ENCODE measurements at places on chromosomes 2 and 18. TPM values are rescaled to one million over a fixed set of nuclear protein-coding genes. Genes with fewer than 3 reads are reported as not detected.

GRCh38 chr2:38690499-38691420 is 24.8 kb downstream of the GALM start:
- peak; percentile 96 for DNase-seq

- DNase-seq: peak; percentile 8
Measured at GRCh38 chr2:165114346-165114939, 89.4 kb downstream of the SCN3A start.

- no peak for DNase-seq
Measured at GRCh38 chr18:31760695-31761094, at the start of gene SLC25A52. Gene SLC25A52, minus strand, starts transcription at chr18:31760880. Its CDS starts 219 bp downstream, at chr18:31760661.

DNA sequence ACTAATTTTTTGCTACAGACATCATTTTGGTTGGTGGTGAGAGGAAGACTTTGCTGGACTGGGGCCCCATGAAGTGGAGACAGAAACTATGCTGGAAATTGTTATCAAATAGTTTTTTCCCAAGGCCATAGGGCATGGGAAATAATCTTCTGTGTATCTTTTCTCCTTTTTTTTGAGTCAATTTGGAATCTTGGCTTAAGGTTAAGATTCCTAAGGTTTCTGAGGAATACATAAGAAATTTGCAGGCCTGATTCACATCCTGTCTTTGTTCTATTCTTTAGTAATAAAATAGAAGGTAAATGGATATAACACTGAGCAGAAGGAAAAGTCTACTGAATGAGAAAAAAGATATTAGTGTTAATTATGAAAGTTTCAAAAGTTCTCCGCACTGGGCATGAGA is 16.6 kb downstream of the SMC6 start:
- peak; percentile 84 for DNase-seq

DNA sequence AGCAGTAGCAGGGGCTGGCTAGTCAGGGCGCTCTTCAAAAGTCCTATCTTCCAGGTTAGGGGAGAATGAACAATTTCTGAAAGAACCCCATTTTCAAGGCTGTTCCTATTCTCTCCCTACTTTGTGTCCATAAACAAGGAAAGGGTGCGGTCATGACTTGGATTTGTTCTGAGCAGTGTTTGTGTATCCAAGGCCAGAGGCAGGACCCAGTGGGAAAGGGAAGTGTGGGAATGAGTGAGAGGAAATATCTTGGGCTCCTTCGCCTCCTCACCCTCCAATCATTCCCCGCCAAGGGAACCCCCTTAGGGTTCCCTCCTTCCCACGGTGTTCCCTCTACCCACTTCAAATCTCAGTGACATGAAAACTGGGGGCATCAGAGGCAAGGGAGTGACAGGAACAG is 25.5 kb upstream of the SPTBN1 start:
- no peak for DNase-seq

DNA sequence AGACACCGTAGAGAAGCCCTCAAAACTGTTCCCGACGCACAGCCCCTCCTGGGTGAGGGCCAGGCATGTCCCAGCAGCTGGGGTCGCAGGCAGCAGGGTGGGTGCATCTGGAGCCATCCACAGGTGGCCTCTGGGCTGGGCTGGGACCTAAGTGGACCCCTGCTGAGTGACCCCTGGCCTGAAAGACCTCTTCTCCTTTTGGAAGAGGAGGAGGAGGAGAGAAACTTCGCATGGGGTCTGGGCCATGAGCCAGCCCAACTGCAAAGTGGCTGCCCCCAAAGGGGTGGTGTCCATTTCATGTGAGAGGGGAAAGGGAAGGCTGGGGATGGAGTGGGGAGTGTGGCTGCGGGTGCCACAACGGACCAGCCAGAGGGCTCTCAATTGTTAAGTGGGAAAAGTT is 25.1 kb downstream of the ANO7 start:
- no peak for DNase-seq

- DNase-seq: no peak
Measured at GRCh38 chr2:10085668-10086059, 5.5 kb upstream of the CYS1 start.

DNA sequence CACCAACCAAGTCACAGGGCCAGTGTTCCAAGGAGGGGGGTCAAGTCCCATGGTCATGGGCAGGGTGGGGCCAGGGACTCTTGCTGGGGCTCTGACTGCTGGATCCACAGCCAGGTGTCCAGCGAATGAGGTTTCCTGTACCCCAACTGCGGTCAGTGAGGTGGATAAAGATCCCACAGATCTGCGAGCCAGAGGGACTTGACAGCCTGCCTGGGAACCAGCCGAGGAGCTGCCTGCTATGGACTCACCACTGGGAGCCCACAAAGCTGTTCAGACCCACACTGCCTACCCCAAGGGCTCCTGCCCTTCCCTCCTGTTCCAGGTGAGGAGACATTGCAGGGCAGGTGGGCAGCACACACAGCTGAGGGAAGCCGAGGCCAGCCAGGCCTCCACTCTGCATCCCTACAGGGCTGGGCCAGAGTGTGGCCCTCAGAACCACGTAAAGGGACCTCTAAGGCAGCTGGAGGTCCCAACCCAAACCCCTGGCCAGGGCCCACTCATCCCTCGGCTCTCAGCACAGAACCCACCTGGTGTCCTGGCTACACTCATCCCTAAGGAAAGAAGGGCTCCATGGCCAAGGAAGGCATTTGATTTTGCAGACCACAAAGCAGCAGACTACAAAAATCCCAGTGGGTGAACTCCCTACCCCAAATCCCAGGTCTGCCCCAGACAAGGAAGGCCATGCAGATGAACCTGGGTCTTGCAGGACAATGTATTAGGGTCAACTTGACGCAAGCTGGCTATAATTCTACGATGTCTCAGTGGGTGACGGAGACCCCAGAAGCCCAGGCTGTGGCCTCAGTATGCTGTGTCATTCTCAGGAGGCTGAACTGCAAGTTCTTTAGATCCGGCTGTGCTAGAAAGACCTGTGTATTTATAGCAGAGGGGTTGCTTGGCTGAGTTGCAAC is 209.2 kb downstream of the MGAT5 start:
- no peak for DNase-seq

RIT2 gene
- not detected for polyA plus RNA-seq

- DNase-seq: no peak
Measured at GRCh38 chr2:42510191-42510590, 16.4 kb upstream of the KCNG3 start.

GRCh38 chr2:233600386-233600785 is 17.0 kb upstream of the UGT1A8 start:
- DNase-seq: no peak

SFT2D3 gene
- polyA plus RNA-seq: 5.5 TPM

GRCh38 chr18:35513181-35513936 is 15.6 kb upstream of the INO80C start:
- DNase-seq: peak; percentile 52

GRCh38 chr2:64008434-64009009 is 10.7 kb downstream of the VPS54 start:
- DNase-seq: no peak

GRCh38 chr18:67519592-67519991 is 3.1 kb upstream of the DSEL start:
- DNase-seq: peak; percentile 94

GRCh38 chr2:9696731-9697130 is 65.9 kb upstream of the YWHAQ start:
- DNase-seq: no peak

SLC4A3 gene
- polyA plus RNA-seq: 0.93 TPM

DNA sequence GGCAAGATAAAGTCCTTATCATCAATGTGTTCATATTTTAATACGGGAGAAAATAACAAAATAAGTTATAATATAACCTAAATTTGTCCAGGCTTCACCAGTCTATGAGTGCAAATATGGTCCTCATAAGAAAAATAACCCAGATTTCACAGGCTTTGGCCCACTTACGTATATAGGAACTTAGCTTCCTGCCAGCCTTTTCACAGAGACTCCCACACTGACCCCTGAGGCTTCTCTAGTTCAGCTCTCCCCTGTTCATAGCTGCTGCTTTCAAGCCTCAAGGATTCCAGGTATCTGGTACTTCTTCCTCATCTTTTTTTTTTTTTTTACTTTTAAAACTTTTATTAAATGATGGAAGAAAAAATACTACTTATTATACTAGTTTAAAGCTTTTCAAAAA is 74.9 kb upstream of the PELI1 start:
- no peak for DNase-seq

GRCh38 chr2:119910566-119910965 is 102.3 kb upstream of the EPB41L5 start:
- no peak for DNase-seq

LHCGR gene
- polyA plus RNA-seq: 0.12 TPM

- peak; percentile 96 for DNase-seq
Measured at GRCh38 chr2:234422273-234422732, 74.6 kb downstream of the ARL4C start.

GRCh38 chr18:7870855-7871254 is 303.7 kb downstream of the PTPRM start:
- DNase-seq: peak; percentile 67

C1QL2 gene
- polyA plus RNA-seq: not detected

GRCh38 chr2:24080701-24081100 is 3.9 kb downstream of the TP53I3 start:
- no peak for DNase-seq

DNA sequence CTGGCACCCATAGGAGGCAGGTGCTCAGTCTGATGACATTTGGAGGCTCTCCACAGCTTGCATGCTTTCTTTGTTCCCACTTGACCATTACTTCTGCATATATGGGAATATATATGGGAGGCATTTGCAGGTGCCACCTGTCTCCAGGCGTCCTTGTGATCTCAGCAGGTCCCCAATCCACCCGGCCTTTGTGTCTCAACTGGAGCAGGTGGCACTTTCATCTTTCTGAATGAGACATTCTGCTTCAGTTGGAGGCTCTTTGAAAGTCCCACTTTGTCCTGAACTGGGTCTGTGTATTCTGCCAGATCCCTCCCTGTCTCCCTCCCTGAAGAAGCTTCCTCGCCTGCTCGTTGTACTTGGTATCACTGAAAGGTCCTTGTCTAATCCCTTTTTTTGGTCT is 318.1 kb upstream of the EPAS1 start:
- no peak for DNase-seq

GRCh38 chr18:45690975-45691815 is 32.8 kb upstream of the SLC14A1 start:
- peak; percentile 67 for DNase-seq

DNA sequence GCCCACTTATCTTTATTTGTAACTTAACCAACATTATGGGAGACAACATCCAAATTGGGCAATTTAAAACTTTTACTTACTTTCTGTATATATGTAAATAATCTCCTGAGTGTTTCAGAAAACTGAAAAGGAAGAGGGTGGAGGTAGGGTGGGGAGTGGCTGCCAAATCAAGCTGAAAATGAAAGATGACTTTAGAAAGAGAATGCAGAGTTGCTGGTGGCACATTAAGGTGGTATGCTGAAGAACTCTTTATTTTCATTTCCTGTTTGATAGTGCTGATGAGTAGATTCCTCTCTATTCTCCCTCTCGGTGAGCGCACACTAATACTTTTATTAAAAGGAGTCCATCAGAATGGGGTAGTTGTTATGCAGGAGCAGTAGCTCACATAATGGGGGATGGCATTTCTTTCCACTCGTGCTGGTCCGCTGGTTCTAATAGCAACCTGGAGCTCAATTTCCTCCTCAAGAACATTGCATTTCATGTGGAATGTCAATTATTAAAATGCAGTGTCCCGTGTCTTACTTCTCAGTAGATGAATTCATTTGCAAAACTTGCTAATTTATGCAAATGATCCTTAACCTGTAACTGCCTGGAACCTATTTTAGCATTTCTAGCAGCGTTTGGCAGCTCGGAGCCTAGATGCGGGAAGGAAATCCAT is 466.9 kb upstream of the HNRNPA3 start:
- DNase-seq: no peak

DNA sequence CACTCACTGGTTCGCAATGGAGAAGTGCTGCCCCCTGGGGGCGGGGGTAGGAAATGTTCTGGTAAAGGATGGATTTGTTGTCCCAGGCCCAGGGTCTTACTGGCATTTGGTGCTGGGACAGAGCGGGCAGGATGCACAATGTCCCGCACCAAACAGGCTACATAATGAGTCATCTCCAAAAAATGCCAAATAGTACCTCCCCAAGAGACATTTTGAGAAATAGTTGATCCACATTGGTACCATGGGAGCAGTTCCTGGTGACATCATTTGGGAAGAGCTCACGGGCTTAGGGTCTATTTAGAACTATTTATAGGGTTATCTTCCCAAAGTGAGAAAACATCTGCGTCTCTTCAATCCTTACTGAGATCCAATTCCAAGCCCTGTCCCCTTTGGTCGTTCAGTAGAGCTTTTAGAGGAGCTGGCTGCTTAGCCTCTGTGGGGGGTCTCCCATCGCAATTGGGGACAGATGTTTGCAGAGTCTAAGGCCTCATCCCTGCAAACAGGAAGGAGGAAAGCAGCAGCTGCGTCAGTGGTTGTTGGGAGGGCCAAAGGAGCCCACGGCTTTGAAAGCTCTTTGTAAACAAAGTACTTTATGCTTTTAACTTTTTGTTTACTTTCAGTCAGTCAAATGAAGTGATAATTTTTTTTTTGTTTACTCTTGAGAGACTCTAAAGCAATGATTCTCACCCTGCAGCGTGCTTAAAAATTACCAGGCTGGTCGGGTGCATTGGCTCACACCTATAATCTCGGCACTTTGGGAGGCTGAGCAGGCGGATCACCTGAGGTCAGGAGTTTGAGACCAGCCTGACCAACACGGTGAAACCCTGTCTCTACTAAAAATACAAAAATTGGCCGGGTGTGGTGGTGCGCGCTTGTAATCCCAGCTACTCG is 49.3 kb downstream of the GREB1 start:
- peak; percentile 56 for DNase-seq

DNA sequence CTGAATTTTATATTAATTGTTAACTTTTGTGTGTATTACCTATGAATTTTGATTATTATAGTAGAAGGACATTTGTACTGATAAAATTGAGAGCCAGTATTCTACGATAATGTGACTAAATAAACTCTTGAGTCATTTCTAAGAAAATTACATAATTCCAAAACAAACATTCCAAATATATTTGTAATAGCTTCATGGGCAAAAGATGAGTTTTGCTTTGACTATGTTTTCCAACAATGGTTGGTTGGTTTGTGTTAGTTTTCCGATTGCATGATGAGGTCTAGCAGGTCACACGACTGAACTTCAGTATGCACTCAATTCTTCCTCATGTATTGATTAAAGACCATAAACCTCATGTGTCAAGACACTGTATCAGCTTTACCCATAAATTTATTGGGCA is 71.7 kb upstream of the WDR75 start:
- DNase-seq: peak; percentile 53

- DNase-seq: no peak
Measured at GRCh38 chr2:3246928-3247714, 130.5 kb downstream of the EIPR1 start.

GRCh38 chr2:102620332-102620731 is 979 bp downstream of the SLC9A2 start:
- DNase-seq: no peak

GRCh38 chr2:113179446-113180045 is 5.8 kb downstream of the PSD4 start:
- DNase-seq: no peak

- no peak for DNase-seq
Measured at GRCh38 chr2:9755008-9755407, 88.3 kb upstream of the TAF1B start.

CDK5R2 gene
- polyA plus RNA-seq: 0.05 TPM

COLEC12 gene
- polyA plus RNA-seq: 44.1 TPM

DNA sequence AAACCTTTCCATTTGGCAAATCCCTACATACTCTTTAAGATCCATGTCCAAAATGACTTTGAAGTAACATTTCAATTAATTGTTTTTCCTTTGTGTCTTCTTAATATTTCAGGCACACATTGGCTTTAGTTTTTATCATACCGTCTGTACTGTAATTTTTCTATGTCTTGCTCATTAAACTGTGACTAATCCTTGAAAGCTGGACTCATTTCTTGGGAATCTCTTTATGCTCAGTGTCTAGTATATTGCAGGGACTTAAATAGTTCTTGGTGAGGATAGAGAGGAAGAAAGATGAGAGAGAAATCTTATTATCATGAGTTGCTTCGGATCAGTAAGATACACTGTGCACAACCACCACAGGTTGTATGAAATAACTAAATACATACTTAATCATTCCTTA is 448.3 kb upstream of the ST6GAL2 start:
- DNase-seq: peak; percentile 40

All from fibroblast of lung (primary cell).